ENCODE measurements at places on chromosomes 1 and 21. TPM values are rescaled to one million over a fixed set of nuclear protein-coding genes. Genes with fewer than 3 reads are reported as not detected.

DNA sequence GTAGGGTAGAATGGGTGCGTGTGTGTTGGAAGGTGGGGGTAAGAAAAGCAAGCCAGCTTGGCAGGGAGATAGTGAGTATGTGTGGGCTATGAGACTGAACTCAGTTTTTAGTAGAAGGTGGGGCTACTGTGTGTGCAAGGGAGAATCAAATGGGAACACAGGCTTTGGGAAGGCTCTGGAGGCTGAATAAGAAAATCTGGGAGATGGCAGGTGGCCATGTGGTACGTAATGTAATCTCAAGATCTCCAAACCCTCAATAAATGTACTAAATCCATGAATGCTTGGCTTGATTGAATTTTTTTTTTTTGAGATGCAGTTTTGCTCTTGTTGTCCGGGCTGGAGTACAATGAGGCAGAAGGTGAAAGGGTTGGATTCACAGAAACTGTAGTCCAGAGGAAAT lies 3.5 kb upstream of the ZSCAN20 start:
- no peak for DNase-seq

Gene CYP4A11
- total RNA-seq: 190 TPM

Gene TMEM269
- total RNA-seq: 0.05 TPM

DNA sequence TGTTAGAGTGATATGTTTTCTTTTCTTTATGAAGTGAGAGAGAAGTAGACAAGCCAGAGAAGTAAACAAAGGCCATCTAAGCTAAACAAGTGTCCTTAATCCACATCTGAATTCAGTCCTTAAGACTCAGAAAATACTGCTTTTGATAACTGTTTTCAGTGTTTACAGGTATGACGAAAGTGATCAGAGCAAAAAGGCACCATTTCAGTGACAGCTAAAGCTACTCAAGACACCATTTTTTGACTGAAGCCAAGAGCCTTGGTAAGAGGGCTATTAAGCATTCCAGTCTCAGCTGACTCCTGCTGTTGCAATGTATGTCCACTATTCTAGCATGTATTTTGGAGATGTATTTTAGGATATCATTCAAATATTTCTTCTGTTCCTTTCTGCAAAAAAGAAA lies 4.1 kb downstream of the KMO start:
- DNase-seq: no peak

Gene BEND5
- total RNA-seq: 0.93 TPM

DNA sequence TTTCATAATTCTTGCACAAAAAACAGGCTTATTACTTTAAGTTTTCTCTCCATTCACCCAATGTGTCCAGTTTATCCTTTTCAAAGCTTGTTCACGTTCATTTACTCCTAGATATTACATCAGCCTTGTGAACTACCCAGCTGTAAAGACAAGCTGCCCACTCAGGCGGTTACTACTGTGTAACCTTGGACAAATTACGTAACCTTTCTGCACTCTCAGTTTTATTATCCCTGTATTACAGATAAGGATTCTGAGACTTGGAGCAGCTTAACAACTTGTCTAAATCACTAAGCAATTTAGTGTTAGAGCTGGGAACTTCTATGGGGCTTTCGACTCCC lies 20.5 kb upstream of the LPAR3 start:
- no peak for DNase-seq

DNA sequence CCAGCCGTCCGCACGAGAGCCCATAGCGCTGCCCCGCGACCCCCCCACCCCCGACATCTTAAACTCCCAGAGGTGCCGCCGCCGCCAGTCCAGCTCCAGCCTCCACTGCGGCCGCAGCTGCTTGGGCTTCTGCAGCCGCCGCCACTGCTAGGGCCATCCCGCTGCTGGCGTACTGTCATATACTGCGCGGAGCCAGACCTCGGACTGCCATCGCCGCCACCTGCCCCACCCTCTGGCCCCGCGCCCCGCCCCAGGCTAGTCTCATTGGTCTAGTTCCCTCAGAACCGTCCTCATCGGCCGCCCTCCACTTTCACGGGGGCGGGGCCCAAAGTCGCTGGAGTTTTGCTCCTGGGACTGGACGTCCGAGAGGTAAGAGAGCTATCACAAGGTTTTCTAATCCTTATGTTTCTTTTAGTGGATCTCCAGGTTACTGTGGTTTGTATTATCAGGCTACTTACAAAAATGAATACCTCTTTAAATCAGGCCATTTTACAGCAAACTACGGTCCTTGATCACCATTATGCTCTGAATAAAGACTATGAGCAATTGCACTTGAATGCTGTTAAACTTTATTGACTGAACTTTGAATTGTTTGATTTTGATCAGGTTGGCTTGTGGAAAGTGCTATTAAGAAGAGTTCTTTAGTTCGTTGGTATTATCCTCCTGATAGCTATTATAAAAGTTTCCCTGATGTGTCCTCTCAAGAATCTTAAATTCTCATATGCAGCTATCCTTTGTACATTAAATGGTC lies 2.8 kb upstream of the CD1D start:
- DNase-seq: peak; percentile 84

DNA sequence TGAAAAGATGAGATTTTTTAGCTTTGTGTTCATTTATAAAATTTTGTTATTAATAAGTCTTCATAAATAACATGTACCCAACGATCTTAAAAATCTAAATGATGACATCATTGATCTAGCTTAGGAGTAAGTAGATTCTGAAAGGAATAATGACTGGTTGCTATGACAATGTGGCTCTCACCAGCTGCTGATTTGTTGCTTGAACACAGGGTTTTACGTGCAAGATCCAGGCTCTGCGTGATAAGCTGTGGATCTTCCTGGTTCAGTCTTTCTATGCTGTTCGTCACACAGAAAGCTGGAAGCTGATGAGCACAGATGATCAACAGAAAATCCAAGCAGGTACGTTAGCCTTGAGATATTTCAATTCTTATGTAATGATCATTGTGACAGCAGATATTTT lies 49.1 kb upstream of the C1orf146 start:
- DNase-seq: no peak

Gene CAPN8
- total RNA-seq: 0.08 TPM

Gene IQCC
- 0.42 TPM for total RNA-seq

Gene MR1
- 5.5 TPM for total RNA-seq

DNA sequence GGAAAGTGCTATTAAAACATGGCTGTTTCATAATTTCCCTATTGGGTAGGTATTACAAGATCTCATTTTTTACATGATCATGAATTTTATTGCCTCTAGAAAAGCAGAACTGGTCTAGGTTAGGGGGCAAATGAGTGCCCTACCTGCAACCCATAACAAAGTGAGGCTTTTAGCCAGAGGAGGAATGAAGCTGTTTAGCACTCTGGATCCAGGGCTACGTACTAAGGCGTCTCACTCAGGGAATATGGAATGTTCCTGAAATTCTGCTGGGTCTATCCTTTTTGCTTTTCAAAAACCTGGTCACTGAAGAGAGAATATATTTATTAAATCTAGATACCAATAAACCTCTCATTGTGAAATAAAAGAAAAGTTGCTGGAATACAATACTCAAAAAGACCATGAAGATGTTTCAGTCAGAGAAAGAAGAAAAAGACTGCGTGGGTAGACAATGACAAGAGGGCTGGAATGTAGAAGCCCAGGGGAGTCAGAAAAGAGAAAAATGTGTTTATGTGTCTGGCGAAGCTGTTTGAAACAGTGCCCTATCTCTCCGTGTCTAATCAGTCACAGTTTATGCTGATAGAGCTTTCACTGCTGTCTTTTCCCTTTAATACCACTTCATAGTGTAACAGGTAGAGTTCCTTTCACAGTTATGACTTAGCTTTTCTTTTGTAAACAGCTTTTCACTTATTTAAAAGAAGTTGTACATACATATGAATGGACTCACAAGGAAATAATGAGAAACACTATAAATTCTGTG lies 25.0 kb upstream of the SYDE2 start:
- no peak for DNase-seq

DNA sequence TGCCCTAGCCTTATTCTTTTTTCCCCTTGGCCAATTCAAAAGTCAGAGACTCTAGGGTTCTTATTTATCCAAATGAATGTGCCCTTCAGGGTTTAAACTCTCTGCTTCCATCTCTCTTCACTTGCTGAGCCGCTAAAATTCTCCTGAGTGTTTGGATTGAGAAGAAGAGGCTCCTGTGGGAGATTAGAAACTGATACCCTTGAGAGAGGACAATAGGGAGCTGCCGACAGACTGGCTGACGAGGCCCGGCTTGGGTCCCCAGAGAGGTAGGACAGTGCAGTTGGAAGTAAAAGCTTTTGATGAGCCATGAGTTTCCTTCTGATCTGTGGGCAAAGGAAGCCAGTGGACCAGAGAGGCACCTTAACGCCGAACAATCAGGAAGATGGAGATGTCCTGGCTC lies 41.3 kb upstream of the UBE2U start:
- no peak for DNase-seq

GRCh38 chr1:203133970-203134725 lies 6.6 kb downstream of the ADORA1 start:
- no peak for DNase-seq

DNA sequence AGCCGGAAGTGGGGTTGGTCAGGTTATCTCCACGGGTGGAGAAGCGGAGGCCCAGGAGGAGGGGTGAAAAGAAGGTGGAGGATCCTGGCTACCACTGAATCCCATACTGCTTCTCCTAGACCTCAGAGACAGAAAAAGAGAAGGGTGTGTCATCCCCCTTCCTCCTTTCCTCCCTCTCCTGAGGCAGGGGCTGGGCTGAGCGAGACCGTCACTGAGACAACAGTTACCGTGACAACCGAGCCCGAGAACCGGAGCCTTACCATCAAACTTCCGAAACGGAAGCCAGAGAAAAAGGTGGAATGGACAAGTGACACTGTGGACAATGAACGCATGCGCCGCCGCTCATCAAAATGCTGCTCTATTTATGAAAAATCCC lies 42.1 kb upstream of the NBPF3 start:
- DNase-seq: no peak

DNA sequence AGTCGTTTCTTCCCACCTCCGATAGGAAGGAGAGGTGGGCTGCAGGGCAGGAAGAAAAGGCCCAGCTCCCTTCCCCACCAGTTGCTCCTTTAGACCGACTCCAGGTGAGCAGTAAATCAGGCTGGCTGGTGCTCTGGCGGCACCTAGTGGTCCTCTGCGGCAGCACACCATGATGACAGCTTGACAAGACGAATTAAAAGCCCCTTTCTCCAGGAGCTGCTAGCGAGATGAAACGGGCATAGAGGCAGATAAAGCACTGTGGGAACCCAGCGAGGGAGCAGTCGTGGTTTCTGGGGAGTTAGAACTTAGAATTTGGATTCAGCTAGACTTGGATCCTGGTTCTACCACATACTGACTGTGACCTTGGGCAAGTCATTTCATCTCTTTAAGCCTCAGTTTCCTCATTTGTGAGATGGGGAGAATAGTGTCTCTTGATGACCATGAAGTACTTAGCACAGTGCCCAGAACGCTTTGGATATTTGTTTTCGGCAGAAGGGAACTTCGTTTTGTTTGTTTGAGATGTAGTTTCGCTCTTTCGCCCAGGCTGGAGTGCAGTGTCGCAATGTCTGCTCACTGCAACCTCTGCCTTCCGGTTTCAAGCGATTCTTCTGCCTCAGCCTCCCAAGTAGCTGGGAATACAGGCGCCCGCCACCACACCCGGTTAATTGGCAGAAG lies 21.8 kb upstream of the COL9A2 start:
- peak; percentile 89 for DNase-seq

Gene SPRR1B
- total RNA-seq: not detected

GRCh38 chr21:43814215-43815106 lies 25.1 kb downstream of the RRP1 start:
- DNase-seq: no peak

Gene CTH
- total RNA-seq: 8.9 TPM

Gene BSND
- 0.14 TPM for total RNA-seq

DNA sequence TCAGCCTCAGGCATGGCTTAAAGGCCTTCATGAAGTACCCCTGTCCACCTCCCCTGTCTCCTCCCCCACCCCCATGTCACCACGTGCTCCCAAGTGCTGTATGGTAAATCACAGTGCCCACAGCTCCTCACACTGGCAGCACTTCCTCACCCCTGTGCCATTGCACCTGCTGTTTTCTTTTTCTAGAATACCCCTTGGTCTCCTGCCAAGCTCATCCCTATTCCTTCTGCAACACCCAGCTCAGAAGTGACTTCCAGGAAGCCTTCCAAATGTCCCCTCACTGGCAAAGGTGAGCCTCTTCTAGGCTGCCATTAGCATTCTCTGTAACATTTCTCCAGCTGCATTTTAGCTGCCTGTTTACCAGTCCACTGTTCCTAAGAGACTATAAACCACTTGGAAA lies 9.4 kb downstream of the AKNAD1 start:
- DNase-seq: no peak

DNA sequence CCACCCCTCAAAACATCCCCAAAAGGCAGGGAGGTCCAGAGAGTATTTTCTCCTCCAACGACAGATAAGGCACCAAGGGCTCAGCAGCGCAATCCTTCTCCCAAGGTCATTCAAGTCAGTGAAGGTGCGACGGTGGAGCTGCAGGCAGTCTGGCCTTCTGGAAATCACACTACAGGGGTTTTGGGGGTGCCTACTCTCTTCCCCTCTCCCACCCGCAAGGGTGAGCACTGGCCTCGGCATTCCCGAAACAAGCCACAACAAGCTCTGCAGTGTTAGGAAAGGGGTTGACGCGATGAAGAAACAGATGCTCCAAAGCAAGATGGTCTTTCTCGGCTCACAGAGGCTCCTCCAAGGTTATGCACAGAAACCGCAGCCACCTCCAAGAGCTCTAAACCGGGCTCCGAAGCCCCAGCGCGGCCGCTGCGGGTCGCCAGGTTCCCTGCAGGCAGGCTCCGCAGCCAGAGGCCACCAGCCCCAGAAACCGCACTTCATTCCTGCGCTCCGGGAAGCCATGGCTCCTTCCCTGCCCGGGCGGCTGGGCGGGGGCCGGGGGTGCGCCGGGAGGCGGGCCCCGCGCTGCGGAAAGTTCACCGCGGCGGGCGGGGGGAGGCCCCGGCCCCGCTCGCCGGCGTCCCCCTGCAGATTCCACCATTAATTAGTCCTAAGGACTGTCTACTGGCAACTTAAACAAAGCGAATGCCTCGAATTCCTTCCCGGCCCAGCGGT lies 1.1 kb downstream of the LUZP1 start:
- DNase-seq: peak; percentile 48

DNA sequence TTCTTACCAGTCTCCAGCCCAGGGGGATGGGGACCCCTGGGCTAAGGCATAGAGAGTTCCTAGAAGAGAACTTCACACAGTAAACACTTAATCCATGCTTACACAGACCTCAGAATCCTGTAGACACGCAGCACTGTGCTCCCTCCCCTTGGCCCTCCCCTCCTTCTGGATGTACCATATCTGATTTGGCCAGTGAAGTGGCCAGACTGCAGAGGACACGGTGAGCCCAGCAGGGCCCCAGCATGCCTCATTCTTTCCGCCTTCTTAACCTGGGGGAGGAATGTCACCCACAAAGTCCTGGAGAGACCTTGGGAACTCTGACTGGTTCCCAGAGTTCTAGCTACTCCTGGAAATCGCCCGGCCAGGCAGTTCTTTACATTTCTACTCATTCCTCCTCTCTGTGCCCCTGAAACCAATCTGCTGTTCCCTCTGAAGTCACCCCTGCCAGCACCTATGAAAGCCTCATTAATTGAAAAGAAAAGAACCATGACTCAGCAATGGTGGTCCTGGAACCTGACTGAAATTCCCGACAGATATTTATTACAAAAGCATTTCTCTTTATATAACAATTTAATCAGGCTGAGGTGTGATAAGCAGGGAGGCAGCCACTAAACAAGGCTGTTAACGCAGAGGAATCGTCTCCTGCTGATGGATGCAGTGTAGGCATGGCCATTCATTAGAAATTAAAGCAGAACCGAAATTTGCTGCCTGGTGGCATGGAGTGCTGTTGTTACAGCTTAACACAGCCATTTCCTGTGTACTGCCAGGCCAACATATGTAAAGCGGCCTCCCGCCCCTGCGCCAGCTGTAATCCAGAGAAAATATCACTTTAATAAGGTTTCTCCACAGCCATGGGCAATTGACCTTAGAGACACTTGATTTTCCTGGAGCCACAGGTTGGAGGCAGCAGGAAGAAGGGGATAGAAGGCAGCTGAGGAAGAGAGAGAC lies 74.6 kb upstream of the KCND3 start:
- DNase-seq: no peak

Data from liver (tissue), 10 donors.